CD4-positive, alpha-beta T cell treated with Interleukin-2 at 100 ng/mL for 4 hours (primary cell): ENCODE measurements at places on chromosomes 5 and 9.

DNA sequence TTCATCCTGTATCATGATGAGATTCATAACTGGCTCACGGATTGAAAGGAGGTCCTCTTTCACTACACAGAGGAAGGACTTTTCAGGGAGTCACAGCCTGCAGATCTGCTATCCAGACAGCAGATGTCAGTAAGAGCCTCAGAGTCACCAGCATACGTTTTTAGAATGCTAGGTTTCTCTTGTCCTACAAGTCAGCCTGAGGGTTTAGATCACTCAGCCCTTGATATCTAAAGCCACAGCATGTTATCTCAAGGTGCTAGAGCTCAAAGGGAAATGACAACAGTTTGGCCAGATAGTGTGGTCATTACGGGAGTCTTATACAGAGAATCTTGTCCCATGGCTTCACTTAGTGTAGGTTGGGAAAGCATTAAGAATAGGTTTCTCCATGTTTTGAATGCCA is 30.9 kb upstream of the SLC46A2 start:
- no peak for DNase-seq

- DNase-seq, result no peak
These were observed 39.6 kb upstream of the SYNPO start for GRCh38 chr5:150600616-150601490.

- no peak for DNase-seq
These were observed 362.1 kb upstream of the CCNH start for GRCh38 chr5:87774804-87775203.

DNA sequence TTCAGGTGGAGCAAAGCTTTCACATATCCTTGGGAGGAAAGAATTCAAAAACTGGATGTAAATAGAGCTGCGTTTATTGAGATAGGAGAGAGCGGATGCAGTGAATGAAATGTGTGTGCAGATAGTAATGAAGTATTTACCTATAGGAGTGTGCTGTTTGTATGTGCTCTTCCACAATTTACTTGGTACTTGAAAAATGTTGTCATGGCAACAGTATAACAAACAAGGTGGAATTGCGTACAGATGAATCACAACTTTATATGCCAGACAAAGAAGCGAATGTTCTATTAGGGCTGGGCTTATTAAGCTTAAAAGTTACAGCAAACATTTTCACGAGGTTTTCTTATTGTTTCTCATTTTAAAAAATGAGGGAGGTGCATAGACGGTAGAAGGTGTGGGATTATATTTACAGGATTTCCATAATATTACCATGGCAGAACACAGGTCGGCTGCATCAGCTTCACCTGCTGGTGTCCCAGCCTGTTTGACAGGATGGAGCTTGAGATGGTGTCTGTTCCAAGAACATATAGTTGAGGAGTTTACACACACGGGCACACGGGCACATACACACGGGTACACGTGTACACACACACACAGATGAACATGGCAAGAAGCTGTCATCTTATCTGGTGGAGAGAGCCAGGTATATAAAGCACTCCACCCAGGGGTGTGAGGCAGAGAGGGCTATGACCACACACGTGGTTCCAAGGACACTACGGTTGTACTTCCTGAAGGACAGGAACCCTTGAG is 155.7 kb downstream of the RMI1 start:
- no peak for DNase-seq

- no peak for DNase-seq
These were observed 1.5 kb downstream of the LSM11 start for GRCh38 chr5:157745041-157745456.

DNA sequence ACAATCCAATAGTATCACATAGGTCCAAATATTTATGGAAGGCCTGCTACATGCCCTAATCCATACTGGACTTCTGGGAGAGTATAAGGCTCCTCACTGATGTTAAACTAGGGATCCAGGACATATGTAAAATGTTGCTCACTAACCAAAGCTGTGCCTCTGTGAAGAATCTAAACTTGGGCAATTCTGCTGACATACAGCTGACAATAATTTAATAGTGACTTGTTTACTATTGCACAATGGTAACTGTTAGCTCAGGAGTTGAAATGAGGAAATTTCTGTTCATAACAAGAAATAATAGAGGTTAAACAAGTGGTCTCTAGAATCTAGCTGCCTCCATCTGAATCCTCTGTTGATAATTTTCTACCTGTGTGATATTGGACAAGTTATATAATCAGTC is 14.9 kb upstream of the CTXN3 start:
- no peak for DNase-seq

DNA sequence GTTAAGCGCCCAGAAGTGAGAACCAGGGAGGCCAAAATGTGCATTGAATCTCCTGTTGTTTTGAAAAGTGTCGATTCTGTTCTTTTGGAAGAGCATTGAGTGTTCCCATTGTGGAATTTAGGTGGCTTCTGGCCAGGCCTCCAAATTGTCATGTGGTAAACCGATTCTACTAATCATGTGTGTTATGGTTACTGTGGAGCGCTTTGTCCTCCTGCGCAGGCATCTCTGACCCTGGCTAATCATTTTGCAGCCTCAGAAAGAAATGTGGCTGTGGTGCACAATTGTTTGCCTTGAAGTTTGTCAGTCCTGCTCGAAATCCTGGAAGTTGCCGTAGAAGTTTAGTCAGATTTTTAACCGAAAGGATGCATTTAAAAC is 121.3 kb downstream of the RASGRF2 start:
- no peak for DNase-seq

- DNase-seq, result no peak
These were observed 2.7 kb downstream of the PRDM12 start for GRCh38 chr9:130667120-130667435.

GRCh38 chr5:345404-346195 is 24.1 kb downstream of the AHRR start:
- DNase-seq, result no peak

- DNase-seq, result no peak
These were observed 18.3 kb downstream of the RANBP17 start for GRCh38 chr5:170880084-170880483.

DNA sequence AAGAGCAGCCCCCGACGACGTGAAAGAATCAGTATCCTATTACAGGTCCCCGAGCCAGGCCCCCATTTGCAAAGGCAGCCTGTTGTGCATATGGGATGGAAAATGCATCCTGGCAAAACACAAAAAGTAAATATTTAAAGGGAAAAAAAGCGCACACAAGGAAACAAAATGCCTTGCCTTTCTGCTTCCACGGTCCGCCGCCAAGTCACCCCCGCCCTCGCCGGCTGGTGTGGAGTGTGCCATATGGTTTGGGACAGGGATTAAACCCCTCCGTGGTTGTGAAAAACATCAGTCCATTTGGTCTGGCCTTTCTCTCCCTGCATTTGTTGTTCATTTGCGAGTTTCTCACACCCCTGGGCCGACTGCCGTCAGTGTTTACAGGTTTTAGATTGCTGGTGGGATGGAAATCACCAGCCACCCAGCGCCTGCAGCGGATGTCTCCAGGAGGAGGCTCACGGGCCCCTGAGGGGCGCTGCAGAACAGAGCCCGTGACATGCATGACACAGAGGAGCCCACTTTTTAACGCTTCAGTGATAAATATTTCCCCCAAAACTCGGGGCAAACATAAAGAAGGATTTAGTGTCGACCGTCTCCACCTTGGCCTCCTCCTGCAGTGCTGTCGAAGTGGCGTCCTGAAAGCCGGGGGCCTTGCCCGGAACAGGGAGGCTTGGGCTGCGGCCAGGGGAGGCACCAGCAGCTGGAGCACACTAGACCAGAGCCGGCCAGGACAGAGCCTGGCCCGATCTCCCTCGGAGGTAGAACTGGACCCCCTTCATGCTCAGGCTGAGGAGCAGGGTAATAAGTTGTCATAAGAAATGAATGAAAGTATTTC is 161.5 kb downstream of the HSD17B3 start:
- DNase-seq, result no peak

- DNase-seq, result no peak
These were observed 3.6 kb upstream of the AGPAT2 start for GRCh38 chr9:136690806-136691261.

DNA sequence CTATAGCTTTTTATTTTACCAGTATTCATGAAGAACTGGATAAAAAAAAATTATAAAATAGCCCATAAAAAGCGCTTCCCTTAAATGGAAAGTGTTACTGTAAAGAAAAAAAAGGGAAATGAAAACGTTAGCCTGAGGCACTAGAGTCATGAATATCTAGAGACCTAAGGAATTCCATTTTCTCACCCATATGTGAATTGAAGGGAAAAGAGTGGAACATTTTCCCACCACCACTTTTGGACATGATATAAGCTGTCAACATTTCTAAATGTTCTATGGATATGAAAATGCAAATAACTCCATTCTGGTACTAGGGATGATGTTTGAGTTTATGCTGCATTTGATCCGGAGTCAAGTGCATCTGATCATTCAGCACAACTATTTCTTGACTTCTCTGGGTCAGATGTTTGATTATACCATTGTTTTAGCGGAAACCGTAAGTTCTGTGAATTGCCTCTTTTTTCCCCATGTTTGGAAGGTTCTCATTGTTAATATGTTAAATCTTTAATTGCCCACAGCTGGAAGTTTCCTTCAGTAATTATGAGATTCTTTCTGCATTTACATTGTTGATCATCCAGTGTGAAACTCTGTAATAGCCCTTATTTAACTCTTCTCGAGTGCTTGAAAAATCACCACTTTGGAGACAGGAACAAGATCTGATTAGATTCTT is 467.4 kb upstream of the SEMA6A start:
- DNase-seq, result no peak
